ENCODE measurements at places on chromosomes 2 and 18.

GRCh38 chr2:192218377-192218776, 23.6 kb upstream of the TMEFF2 start:
- DNase-seq, result no peak

DNA sequence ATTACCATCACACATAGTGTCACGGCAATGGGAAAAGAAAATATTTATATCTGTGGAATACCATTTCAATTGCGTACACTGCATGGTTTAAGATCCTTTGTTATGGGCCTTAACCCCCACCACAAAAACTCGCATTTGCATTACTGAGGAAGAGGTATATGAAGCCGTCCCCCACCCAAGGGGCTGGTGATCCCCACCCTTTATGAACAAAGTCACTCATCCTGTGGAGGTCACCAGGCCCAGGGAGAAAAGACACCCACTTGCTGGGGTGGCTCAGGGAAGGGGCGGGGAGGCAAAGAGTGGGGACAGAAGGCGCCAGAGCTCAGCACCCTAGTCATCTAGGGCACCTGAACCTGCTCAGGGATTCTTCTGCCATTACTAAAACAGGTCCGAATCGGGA, 133.8 kb downstream of the ZNF516 start:
- no peak for DNase-seq

DNA sequence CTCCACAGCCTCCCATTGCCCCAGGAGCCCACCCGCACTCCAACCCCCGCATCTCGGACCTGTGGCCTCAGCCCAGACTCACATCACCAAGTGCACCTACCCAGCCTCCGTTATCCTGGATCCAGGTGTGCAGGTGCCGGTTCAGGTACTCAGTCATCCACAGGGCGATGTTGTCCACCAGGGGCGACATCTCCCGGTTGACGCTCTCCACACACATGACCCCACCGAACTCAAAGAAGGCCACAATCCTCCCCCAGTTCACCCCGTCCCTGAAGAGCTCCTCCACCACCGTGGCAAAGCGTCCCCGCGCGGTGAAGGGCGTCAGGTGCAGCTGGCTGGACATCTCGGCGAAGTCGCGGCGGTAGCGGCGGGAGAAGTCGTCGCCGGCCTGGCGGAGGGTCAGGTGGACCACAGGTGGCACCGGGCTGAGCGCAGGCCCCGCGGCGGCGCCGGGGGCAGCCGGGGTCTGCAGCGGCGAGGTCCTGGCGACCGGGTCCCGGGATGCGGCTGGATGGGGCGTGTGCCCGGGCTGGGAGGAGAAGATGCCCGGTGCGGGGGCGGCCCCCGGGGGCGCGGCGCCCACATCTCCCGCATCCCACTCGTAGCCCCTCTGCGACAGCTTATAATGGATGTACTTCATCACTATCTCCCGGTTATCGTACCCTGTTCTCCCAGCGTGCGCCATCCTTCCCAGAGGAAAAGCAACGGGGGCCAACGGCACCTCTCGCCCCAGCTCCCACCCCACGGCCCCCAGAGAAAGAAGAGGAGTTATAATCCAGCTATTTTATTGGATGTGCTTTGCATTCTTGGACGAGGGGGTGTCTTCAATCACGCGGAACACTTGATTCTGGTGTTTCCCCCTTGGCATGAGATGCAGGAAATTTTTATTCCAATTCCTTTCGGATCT, 1.3 kb downstream of the BCL2 start:
- peak; percentile 67 for DNase-seq

DNA sequence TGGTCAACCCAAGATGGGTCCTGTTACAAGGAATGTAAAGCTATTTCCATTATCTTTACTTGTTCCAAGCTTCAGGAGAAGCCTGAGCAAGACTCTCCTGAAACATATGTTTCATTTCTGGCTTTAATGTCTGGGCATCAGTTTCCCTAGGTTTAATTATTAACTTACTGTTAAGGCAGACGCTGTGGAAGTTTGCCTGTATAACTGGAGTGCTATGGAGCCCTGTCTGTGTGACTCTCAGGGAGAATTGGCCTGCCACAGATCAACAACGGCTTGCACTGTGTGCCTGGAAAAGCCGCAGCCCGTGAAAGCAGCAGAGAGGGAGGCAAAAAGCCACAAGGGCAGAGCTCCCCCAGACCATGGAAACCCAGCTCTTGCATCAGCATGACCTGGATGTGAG, 22.1 kb upstream of the LONRF2 start:
- no peak for DNase-seq

DNA sequence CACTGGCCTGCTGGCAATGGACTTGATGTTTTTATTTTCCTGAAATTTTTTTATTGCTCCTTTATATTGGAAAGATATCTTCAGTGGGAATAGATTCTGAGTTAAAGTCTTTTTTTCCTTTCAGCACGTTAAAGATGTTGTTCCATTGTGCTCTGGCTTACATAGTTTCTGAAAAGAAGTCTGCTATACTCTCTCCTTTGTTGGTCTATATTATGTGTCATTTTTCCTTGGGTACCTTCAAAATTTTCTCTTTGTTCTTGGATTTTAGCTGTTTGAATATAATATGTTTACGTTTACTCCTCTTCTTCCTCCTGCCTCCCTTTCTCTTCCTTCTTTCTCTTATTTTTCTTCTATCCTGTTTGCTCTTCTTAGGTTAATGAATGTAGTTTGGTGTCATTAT, 105.5 kb downstream of the CAPN13 start:
- DNase-seq, result no peak

DNA sequence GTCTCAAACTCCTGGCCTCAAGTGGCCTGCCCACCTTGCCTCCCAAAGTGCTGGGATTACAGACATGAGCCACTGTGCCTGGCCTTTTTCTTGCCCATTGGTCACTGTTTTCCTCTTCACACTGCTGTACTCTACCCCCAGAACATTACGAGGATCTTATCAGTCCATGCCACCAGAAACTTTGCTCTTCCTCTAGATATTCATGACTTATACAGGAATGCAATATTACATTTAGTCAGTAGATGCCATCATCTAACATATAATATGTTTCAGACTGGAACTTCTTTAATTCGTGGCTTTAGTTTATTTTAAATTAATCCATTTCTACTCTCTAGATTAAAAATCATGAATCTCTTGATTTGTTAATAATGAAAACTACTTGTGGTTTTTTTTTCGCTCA, 135.5 kb downstream of the COMMD1 start:
- DNase-seq, result no peak

GRCh38 chr2:113258471-113259147, 20.1 kb downstream of the PAX8 start:
- DNase-seq, result no peak

DNA sequence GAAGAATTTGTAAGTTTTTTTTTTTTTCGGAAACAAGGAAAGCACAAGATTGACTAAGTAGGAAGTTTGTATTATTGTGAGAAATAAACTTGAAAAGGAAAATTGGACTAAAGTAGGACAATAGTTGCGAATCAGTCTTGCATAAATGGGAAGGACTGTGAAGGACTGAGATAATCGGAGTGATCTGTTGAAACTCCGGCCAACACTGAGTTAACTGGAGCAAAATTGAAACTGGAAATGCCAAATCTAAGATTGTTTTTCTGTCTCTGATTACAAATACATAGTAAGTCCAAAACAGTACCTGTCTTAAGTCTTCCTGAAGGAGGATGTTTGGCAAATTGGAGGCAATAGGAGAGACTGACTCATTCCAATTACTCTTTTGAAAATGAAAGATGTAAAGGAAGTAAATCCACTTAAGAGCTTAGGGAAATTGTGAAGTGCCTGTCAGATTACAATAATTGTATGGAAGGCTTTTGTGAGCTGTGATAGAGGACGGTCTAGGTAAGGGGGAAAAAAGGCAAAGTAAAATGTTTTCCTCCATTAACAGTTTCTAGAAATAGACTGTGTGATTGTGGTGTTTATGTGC, 204.9 kb upstream of the CYRIA start:
- DNase-seq, result no peak

- DNase-seq, result no peak
These were observed 13.9 kb downstream of the BIN1 start for GRCh38 chr2:127092901-127093516.

DNA sequence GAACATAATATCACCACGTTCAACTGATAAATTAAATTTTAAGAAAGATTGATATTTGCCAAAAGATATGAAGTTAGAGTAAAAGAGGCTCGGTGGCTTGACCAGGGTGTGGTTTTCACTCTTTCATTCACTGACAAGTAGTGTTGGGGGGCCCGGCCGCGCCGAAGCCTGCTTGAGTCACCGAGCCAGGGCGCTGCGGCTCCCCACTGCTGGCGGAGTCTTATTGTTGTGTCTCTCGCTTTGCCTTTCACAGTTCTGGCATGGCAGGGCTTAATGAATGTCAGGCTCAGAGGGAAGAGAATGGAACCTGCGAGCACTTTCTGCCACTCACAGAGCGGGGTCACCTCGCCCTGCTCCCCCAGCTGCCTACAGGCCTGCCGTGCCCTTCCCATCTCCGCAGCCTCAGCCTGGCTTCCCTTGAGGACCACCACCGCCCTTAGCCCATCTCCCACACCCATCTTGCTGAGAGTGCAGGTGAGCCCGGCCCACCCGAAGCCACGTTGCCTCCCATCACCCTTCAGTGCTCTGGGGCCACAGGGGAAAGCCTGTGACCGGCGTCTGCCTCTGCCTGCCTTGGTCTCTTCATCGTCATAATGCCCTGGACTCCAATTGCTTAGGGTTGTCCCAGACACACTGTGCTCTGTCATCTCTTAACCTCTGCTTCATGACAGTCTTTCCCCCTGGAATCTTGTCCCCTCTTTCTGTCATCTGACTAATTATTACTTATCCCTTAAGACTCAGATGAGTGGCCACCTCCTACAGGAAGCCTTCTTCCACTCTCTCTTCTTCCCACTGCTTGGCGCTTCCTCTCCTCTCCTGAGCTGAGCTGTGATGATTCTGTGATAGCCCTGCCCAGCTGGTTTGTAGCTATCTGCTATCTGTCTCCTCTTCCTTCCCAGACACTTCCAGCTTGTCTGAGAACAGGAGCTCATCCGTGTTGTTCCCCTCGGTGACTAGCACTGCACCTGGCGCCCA, 142.5 kb downstream of the FAM210A start:
- DNase-seq, result no peak

DNA sequence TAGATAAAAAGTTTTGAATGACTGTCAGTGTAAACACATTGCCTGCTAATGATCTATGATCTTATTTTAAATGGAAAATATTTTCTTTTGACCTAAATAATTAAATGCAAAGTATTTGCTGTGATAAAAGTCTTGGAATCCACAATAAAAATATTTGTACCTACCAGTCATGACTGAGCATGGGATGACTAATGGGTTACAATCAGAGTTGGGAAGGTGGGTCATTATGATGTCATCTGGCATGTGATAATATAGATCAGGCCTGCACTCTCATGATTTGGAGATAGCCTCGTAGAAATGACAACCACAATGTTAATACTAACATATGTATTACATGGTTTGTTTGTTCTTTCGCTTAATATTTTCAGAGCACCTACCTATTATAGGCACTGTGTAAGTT, 848.8 kb upstream of the KLHL29 start:
- no peak for DNase-seq

DNA sequence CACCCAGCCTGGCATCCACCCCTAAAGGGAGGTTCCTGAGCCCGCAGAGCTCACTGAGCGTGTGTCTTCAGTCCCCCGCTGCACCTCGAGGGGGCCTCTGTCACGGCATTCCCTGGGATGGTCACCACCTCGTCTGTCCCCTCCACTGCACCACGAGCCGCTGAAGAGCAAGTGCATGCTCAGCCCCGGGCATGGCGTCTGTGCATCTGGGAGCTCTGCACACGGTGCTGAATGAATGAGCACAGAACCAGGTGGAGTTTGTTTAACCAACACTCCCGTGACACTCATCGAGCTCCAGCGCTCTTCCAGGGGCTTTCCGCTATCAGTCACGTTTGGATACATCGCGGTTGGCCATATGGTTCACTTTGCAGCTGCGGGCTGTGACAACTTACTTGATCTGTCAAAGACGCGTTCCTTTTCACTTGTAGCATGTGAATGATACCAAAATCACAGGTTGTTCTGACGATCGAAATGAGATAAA, 9.2 kb downstream of the ALLC start:
- no peak for DNase-seq

GRCh38 chr2:204796581-204796980, 251.3 kb downstream of the PARD3B start:
- no peak for DNase-seq

DNA sequence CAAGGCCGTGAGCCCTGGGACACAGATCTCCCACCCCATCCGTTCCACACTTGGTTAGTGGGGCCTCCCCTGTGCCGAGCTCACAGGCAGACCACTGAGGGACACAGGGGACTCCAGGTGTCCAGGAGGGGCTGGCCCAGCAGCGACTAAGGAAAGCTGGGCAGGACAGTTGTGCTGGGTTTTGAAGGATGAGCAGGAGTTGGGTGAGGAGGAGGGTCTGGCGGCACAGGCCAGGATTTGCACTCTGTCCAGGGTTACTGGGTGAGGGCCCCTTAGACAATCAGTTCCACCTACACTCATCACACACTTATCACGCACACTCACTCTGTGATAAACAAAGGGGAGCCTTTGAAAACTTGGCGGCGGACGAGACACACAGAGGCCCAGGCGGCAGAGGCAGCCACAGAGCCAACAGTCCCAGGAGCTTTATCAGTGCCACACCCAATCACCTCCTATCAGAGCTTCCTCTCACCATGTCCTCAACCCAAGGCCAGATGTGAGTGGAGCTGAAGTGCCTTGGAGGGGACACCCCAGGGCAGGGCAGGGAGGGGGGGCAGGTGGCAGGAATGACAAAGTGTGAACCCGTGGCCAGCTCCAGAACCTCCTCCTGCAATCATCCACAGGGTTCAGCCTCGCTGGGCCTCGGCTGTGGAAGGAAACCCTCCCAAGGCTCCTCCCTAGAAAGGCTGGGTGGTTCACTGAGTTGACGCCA, 26.6 kb downstream of the BIN1 start:
- no peak for DNase-seq

- no peak for DNase-seq
These were observed 118.3 kb upstream of the NEDD4L start for GRCh38 chr18:57925706-57926105.

DNA sequence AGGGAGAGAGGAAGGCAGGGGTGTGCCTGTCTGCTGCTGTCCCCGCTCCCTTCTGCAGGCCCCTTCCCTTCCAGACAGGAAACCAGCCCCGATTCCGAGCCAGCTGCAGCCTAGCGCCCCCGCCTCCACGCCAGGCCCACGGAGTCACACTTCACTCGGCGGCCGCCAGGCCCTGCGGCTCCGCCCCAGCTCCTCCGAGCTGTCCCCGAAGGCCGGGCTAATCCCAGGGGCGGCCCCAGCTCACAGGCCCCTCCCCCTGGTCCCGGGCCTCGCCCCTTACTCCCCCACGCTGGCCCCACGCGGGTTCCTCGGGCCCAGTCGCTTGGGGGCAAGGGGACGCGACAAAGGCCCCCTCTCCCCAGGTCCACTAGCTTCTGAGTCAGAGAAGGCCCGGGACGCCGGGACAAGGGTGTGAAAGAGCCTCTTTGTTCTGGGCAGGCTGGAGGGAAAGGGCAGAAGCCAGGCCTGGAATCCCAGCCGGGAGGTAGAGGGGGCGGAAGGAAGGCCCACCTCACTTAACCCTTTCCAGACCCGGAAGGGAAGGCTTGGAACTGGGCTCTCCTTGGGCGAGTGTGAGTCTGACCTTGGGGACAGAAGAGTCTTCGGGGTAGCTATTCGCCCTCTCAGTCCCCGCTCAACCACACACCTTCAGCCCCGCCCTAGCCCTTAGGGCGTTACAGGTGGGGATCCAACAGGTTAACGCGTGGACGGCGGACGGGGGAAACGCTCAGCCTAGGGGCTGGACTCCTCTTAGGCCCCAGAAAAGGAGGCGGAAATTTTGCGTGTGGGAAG, 1.2 kb downstream of the RTKN start:
- DNase-seq, result no peak
